ENCODE measurements at places on chromosomes 16 and 17.

DNA sequence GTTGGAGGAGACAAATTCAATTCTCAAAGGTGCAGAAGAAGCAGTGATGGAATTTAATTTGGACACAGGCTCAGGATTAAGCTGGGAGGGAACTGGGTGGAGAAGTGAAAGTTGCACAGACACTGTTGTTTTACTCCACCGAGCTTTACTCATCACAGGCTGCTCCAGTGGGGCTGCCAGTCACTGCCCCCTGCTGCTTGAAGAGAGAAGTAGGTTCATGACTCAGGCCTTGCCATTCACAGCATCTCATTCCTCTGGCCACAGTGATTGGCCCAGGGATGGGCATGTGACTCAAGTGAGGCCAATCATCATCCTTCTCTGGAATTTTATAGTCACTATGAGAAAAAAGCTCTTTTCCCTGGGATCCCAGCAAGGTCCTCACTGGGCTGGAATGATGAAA, 11.8 kb downstream of the GNAO1 start:
- no peak for DNase-seq

DNA sequence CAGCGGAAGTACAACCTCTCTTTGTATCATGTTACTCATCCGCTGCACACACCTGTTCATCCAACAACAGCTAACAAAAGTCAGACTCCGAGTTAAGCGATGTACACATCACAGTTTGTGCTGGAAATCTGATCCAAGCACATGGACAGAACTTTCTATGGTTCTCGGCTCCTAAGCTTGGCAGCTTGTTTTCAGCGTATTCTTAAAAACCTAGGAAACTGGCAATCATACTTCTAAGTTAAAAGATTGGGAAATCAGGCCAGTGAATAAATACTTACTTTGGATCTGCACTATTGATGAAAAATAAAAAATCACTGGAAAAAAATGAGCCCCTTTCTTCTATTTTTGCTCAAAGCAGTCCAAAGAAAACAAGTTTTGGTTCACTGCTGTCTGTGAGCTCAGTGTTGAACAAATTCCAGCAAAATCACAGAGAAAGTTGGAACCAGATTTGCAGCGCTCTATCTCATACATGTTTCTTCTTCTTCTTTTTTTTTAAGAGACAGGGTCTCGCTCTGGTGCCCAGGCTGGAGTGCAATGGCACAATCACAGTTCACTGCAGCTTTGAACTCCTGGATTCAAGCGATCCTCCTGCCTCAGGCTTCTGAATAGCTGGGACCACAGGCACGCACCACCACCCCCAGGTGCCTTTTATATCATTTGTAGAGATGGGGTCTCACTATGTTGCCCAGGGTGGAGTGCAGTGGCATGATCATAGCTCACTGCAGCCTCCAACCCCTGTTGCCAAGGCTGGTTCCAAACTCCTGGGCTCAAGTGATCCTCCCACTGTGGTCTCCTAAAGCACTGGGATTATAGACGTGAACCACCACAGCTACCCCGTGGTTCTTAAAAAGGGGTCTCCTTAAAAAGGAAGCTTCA, 71.6 kb upstream of the CREBBP start:
- DNase-seq = no peak

GRCh38 chr16:17776888-17777287, 306.1 kb upstream of the XYLT1 start:
- no peak for DNase-seq

DNA sequence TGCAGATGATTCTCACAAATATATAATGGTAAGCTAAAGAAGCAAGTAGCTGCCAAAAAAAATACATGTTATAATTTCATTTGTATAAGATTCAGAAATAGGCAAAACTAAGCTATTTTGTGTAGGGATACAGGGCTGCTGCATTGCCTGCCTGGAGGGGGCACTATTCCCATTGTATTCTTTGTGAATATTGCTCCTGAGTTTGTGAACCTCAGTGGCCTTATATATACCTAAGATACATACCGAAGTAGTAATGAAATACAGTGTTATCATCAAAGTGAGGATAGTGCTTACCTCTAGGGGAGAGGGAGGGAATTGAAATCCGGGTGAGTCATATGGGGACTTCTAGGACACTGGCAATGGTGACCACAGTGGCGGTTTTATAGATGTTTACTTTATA, 53.5 kb downstream of the C17orf58 start:
- no peak for DNase-seq

DNA sequence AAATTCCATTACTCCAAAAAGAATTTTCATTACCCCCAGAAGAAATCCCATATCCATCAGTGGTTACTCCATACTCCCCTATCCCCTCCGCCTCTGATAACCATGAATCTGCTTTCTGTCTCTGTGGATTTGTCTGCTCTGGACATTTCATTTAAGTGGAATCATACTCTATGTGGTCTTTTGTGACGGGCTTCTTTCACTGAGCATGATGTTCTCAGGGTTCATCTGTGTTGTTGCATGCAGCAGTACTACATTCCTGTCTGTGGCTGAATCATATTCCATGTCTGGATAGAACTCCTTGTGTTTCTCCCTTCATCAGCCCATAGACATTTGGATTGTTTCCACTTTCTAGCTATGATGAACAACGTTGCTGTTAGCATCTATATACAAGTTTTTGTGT, 59.5 kb upstream of the IRX3 start:
- DNase-seq = peak; percentile 37

DNA sequence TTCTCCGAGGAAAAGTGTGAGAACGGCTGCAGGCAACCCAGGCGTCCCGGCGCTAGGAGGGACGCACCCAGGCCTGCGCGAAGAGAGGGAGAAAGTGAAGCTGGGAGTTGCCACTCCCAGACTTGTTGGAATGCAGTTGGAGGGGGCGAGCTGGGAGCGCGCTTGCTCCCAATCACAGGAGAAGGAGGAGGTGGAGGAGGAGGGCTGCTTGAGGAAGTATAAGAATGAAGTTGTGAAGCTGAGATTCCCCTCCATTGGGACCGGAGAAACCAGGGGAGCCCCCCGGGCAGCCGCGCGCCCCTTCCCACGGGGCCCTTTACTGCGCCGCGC, at the start of gene ERBB2:
Gene ERBB2, plus strand, starts transcription at position 247 of the 330 bp plus-strand sequence. CDS start 175 bp downstream, outside the sequence.
- DNase-seq = peak; percentile 47

DNA sequence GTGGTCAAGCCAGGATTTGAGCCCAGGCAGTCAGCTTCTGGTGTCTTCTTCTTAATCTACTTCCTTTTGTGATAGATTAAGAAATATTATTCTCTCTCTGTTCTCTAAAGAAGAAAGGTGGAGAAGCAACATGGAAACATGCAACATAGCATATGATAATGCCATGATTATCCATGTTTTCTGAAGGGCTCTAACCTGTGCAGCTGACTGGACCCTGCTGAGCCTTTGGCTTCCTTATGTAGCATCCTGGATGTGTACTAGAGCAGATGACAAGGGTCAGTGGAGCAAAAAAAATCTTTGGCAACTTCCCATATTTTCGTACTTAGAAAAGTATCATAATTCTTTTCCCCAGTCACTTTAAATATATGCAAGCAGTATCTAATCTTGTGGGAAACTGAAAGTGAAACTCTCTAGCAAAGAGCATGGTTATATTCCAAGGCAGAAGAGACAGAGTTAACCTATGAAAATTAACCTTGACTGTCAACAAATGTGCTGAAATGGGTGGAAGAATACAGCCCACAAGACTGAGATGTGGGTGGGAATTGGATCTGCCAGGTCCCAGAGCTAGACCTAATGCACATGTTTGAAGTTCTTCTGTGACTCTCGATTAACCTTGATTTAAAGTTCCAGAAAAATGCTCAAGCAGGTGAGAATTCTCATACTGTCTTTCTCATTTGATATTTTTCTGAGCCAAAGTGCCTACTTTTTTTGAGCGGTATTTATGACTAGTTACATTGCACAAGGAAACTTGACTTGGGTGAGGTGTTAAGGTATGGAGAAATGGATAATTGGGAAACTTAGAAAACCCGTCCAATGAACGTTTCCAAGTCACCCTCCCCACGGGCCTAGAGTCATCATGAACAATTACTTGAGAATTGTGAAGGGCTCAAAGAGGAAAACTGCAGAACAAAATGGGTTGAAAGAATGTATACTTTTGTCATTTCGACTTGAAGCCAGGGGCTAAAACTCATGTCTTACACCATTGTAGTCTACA, 248.6 kb downstream of the FTO start:
- no peak for DNase-seq

- no peak for DNase-seq
These were observed 194.7 kb downstream of the XYLT1 start for GRCh38 chr16:17276010-17276530.

DNA sequence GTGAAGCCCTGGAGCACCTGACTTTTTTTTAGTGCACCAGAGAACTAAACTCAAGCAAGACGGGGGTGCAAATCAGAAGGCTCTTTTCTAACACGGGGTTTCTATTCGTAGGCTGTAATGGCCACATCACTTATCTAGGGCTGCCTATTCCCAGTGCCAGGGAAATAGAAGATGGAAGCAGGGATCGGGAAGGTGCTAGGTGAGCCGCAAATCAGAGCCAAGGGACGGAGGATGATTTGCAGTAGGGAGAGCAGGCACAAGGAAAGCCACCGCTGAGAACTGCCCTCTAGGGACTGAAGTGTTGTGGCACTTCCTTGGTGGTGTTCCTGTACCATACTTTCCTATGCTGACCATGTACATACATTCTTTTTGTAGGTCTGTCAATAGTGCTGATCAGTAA, 7.8 kb upstream of the SLC46A1 start:
- DNase-seq = no peak

DNA sequence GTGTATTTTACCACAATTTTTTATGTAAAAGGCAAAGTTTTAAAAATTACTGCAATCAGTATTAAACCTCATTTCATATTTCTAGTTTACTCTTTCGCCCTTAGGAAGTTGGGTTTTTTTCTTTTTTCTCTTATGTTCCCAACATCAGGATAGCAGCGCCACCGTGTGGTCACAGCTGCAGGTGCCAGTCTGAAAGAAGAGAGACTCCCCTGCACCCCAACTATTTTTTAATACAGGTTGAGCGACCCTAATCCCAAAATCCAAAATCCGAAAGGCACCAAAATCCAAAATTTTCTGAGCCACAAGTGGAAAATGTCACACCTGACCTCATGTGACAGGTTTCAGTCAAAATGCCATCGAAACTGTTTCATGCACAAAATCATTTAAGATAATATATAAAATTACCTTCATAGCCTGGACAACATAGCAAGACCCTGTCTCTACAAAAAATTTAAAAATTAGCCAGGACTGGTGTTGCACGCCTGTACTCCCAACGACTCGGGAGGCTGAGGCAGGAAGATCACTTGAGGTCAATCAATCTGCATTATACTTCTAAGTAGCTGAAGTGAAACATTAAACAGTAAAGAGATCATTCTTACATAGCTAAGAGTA, 21.8 kb upstream of the ASGR2 start:
- peak; percentile 15 for DNase-seq

DNA sequence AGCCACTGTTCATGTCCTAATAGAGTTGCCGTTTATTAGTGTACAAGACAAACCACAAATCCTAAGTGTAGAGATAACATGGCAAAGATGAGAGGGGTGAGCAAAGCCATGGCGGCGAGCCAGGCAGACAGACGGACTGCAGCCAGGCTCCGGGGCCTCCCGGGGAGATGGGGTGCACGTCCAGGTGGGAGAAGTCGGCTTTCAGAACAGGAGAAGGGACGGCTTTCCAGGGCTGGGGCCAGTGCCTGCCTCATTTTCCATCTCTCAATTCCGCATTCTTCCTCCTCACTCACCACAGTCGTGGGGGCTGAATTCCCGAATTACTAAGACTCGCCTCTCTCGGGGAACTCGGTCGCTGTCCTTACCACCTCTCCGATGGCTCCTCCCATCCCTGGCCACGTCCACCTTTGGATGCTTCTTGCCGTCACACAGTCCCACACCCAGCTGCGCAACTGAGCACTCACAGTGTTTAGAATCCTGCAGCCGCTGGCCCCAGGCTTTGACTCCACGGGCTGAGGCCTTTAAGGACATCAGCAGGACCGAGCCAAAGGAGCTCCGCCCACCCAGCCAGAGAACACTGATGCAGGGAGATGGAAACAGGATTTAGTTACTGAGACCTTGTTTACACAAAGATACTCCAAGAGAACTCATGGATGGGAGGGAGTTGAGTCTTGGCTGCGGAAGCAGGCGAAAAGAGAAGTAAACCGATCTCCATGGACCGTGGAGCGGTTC, 59.7 kb downstream of the RNF112 start:
- DNase-seq = no peak

- DNase-seq = no peak
These were observed 190.3 kb downstream of the RBFOX3 start for GRCh38 chr17:79420318-79421243.

- no peak for DNase-seq
These were observed 36.0 kb downstream of the SLC6A2 start for GRCh38 chr16:55691771-55692170.

GRCh38 chr16:66984892-66985311, 3.5 kb upstream of the CES4A start:
- DNase-seq = no peak

DNA sequence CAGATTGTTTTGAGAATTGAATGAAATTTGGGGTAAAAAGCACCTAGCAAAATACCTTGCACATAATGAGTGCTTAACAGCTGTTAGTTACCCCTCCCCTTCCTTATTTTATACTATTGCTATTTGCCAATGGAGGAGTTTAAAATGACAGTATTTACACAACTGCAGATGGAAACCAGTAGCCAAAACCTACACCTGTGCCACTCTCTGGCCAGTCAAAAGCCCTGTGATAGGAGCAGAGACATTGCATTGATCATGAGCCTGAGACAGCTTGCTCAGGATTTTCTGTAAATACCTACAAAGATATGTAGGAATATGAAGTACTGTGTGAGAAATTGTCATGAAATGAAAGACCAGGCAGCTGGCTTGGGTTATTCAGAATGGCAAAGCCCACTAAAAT, 115.3 kb upstream of the HLF start:
- no peak for DNase-seq

DNA sequence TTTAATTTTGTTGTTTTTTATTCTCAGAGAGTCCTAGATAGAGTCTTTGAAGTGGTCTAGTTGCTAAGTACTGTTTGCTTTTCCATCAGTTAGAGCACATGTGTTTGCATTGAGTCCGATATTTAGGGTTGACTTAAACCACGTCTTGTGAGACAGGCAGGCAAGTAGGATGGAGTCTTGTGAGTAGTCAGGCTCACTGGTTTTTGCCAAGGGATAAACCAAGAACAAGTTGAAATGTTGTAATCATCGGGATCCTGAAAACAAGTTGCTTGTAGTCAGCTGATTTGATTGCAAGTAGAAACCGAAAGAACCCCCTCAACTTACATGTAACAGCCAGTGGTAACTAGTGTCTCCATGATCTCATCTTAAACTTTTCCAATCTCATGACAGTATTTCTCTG, 17.2 kb downstream of the ATP6V0A1 start:
- DNase-seq = no peak

Measured in fibroblast of skin of left quadriceps (primary cell).